A172 (cell line): ENCODE measurements at places on chromosomes 4 and X. TPM values are rescaled to one million over a fixed set of nuclear protein-coding genes. Genes with fewer than 3 reads are reported as not detected.

Gene CFAP47
- 0.17 and 0.26 TPM in 2 replicates for total RNA-seq

Gene USP51
- 0.21 and 0.50 TPM in 2 replicates for total RNA-seq

Gene TEX11
- total RNA-seq, result 0.22 TPM in 1 of 2 replicates, not detected in the other

Gene GPC3
- total RNA-seq, result not detected in 2 replicates

Gene BTK
- total RNA-seq, result not detected in 2 replicates

Gene MAGEC2
- total RNA-seq, result not detected in 2 replicates

Gene USP46
- total RNA-seq, result 14.8 and 19.9 TPM in 2 replicates

Gene LDB2
- not detected in 2 replicates for total RNA-seq

Gene CT47B1
- not detected in 2 replicates for total RNA-seq

Gene SLC38A5
- 0.34 TPM in 1 of 2 replicates, not detected in the other for total RNA-seq

Gene MAP9
- 20.9 and 21.8 TPM in 2 replicates for total RNA-seq

Gene WNK3
- 3.3 and 4.2 TPM in 2 replicates for total RNA-seq

Gene RELL1
- total RNA-seq, result 57.7 and 69.4 TPM in 2 replicates

Gene JADE3
- total RNA-seq, result 3.7 and 5.6 TPM in 2 replicates

GRCh38 chr4:8580321-8581093 lies at the start of gene GPR78:
Gene GPR78 (plus strand): TSS chr4:8580392. CDS start chr4:8580983, 591 bp downstream.
- DNase-seq, result no peak

GRCh38 chr4:74618659-74619058 lies 173.7 kb downstream of the AREG start:
- DNase-seq, result no peak

DNA sequence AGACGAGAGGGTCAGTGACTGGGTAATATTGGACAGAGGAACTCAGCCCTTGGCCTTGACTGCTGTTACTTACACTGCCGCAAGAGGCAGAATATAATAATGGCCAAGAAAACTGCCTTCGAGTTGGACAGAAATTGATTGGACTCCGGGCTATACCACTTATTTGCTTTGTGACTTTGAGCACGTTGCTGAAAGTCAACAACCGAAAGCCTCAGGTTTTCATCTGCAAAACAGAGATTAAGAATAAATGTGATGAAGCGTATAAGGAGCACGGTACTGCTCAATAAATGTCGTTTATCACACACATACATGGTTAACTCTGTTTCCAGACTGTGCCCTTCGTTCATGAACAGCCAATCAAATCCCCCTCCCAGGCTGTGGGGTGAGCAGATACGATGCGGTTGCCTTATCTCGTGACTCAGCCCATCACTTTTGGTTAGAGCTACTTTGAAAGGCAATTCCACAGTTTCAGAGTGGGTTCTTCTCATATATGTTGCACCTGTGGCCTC lies 91.6 kb downstream of the TSPAN7 start:
- no peak for DNase-seq

DNA sequence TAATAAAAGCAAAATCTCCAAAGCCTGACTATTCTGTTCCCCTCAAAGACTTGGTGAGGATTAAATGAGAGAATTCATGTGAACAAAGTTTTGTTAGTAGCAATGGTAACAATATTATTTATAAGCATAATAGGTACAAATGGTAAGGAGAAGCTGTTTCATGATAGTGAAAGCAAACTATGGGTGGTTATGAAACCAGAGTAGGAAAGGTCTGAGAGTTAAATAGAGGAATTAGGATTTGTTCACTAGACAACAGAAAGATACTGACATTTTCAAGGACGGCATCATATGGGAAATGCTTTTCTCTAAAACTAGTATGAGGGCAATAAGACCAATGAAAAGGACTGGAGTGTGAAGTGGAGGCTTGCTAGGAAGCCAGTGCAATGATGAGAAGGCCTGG lies 128.6 kb upstream of the FTHL17 start:
- DNase-seq, result no peak

- DNase-seq, result peak; percentile 64
Measured at GRCh38 chr4:73885574-73886267, 16.5 kb downstream of the CXCL1 start.

DNA sequence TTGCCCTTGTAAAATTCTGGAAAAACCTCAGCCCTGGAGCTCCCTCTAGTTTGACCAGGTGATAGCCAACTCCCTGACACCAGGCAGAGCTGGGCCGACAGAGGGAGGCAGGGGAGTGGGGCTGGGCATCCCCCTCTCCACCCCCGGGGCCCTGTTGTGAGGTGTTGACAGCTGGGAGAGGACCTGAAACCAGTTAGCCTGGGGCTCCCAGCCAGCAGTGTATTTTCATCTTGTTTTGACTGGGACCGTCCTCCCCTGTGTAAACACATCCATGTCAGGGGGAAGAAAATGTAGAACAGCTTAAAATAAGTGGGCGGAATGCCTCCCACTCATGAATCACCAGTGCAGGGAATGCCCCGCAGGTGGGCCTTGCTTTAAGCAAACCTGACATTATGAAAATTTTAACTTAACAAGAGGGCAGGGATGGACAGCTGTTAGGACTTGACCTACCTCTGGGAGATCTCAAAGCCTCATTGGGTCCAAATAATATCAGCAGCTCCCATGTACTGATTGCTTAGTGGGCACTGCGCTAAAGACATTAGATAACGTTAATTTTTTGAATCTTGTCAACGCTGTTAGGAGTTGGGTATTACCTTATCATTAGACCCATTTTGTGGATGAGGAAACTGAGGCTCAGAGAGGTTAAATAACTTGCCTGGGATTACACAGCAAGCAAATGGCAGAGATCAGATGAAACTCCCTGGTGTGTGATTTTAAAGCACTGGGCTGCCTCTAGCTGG lies 45.9 kb downstream of the TSC22D3 start:
- DNase-seq, result no peak

- DNase-seq, result peak; percentile 18
Measured at GRCh38 chrX:13694359-13694758, 5.4 kb downstream of the RAB9A start.

DNA sequence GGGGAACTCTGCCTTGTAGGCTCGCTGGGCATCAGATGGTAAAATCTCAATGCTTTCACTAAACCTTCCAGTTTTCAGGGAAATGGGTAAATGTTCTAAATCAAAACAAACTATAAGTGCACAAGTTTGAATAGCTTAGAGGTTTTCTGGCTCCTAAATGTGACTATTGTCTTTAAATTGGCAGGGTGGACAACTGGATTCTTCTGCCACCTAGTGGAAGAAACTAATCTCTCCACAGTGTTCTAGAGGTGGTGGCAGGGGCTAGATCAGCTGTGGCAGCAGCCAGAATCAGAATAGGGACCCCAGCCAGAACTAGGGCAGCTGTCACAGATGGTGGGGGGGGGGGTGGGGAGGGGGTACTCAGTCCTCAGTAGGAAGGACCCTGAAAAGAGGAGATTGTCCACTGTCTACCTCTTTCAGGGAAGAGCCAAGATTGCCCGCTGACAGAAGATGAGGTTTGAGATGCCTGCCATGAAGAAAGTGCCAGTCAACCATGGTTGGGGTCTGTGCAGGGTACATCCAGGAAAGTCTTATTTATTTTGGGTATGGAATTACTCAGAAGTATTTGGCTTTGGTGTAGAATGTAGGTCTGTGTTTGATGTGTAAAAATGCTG lies 201.4 kb downstream of the CCNG2 start:
- peak; percentile 23 for DNase-seq

DNA sequence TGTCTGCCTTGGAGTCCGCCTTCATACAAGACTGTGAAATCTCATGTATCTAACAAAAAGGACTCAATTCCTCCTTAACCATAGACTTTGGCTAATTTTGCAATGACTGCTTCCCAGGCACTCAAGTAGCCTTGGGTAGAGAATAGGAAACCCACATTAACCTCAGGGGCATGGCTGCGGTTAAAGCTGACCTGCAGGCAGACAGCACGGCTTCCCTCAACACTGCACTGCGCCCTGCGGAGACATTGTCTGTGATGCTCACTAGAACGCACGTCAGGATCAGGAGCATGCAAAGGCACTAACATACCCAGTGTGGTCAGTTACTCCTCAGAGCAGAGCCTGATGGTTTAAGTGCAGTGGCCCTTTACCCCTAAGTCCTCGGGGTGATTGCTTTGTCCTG lies 10.3 kb upstream of the GPR143 start:
- DNase-seq, result no peak

GRCh38 chrX:110421500-110422455 lies 63.1 kb downstream of the RTL9 start:
- no peak for DNase-seq

- no peak for DNase-seq
Measured at GRCh38 chr4:86846921-86847320, 2.3 kb downstream of the SLC10A6 start.

- DNase-seq, result no peak
Measured at GRCh38 chr4:83013902-83014301, 3.3 kb upstream of the LIN54 start.

DNA sequence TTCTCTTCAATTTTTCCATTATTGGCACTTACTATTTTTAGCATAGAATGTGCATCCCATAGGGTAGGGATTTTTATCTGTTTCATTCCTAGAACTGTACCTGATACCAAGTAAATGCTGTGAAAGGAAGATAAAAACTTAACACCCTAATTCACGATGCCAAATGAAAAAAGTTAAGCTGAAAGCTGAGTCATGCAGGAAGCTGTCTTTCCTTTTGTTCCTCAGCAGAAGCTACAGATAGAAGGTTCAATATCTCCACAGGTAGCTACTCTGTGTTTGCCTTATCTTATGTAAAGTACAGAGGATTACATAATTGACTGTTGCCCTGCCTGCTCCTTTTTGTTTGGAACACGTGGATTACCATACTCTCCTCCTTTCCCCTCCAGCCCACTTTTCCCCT lies 77.0 kb downstream of the LRP2BP start:
- peak; percentile 47 for DNase-seq

DNA sequence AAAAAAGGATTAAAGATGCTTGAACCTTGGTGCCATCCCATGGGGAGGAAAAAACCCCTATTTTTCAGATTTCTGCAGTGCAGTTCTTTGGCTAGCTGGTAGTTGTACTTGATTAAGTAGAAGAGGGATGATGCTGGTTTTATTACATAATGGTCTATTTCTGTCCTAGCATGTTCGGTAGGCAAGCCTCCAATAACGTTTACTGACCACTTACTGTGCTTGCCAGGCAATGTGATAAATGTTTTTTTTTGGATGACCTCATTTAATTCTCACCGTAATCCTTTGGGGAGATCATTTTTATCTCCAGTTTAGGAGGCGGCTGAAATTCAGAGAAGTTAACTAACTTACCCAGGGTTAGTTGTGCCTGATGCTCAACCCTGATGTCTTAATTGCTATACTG lies 92.1 kb upstream of the RPA4 start:
- DNase-seq, result peak; percentile 18

DNA sequence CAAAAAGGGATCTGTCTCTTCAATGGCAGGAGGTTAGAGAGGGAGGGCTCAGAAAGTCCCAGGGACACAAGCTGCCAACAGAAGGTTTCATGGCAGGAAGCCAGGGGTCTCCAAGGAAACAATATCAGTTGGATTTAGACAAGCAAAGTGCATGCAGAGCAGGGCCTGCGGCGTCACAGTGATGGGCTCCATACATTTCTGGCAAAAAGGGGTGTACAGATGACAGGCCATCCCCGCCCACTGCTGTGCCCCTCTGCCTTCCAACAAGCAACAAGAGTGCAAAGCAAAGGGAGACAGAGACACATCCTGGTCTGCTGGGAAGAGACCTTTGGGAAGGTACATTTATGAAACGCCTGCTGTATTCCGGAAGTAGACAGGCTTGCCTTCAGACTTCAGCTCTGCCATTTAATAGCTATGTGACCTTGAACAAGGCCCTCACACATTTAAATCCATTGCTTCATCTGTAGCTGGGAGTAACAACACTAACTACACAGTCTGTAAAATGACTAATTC lies 121.2 kb downstream of the AFAP1 start:
- no peak for DNase-seq

- no peak for DNase-seq
Measured at GRCh38 chr4:25803720-25804225, 59.0 kb downstream of the SEL1L3 start.

GRCh38 chr4:25347971-25348370 lies 29.1 kb upstream of the ANAPC4 start:
- DNase-seq, result no peak

DNA sequence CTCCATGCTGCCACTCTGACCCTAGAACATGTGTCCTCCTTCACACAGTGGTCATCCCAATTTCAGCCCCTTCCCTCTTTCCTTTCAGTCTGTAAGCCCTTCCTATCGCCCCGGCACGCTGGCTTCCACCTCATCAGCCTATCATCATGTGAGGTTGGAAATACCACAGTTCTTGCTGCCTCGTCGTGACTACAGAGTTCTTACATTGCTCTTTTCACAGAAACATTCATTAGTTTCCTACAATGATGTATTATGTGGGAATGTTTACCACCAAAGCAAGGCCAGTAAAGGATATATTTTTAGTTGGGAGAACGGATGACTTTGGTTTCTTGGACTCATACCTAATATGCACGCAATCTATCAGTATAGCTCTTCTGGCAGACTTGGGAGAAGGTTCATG lies 169.5 kb upstream of the BOD1L1 start:
- no peak for DNase-seq

DNA sequence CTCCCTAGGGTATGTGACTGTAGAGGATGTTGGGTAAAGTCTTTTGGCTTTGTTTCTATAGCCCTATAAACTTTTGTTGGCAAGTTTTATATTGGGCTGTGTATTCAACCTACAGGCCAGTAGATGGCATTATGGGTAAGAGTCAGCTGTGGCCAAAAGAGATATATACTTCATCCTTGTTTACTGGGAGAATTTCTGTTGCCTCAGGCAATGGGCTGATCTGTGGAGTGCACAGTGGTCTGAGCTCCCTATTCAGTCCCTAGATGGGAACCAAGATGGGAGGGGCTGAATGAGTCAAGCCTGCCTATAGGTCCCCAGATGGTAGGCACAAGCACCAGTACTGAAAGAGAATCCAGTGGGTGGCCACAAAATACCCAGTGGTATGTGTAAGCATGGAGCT lies 580.6 kb downstream of the EPHA5 start:
- peak; percentile 4 for DNase-seq

GRCh38 chr4:183576701-183577404 lies 72.0 kb downstream of the ING2 start:
- DNase-seq, result no peak

DNA sequence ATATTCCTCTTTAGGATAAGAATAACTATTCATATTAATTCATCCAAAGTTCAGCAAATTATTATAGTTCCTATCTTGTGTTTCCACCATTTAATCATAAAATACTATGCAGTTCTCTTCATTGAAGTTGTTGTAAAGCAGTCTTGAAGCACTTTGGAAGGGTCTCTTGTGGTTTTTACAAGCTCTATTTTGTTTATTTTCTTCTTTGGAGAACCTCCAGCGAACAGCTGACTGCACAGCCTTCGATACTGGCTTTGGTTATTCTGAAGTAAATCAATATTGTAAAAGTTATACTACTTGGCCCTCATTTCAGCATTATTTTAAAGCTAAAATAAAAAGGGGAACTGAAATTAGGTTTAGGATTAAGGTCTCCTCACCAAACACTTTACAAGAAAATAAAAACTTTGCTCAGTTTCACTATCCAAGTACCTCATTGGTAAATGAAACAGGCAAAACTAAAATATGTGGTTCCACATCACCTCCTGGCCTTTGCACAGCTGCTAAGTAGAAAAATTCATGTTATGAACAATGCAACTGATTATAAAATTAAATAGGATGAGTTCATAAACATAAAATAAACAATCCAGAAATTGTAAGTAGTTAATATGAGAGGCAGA lies 1629.2 kb upstream of the ADGRL3 start:
- no peak for DNase-seq

- DNase-seq, result peak; percentile 13
Measured at GRCh38 chrX:120213438-120214265, 37.0 kb upstream of the ZBTB33 start.

- peak; percentile 33 for DNase-seq
Measured at GRCh38 chr4:107279733-107280132, 243.6 kb upstream of the DKK2 start.

GRCh38 chr4:24674279-24674678 lies 89.9 kb upstream of the DHX15 start:
- DNase-seq, result no peak

GRCh38 chr4:3516061-3516835 lies 16.0 kb downstream of the LRPAP1 start:
- DNase-seq, result no peak
